Left lung (tissue), 14 donors: ENCODE measurements at places on chromosomes 1 and 21. TPM values are rescaled to one million over a fixed set of nuclear protein-coding genes. Genes with fewer than 3 reads are reported as not detected.

DNA sequence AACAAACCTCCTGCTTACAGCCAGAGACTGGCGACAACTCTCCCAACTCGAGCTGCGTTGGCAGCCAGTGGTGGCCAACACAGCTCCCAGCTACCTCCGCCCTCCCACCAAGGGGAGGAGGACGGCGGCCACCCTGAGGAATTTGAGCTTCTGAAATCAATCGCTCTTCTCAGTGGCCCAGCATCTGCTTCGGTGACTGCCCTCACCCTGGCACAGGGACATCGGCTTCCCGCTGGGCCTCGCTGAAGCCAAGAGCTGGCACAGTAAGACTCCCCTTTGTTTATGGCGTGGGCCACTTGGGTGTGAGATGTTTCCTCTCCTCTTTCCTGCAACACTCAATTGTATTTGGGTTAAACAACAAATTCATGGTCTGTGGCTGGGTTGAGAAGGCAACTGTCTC, 136.2 kb downstream of the ZBTB18 start:
- no peak for DNase-seq

DNA sequence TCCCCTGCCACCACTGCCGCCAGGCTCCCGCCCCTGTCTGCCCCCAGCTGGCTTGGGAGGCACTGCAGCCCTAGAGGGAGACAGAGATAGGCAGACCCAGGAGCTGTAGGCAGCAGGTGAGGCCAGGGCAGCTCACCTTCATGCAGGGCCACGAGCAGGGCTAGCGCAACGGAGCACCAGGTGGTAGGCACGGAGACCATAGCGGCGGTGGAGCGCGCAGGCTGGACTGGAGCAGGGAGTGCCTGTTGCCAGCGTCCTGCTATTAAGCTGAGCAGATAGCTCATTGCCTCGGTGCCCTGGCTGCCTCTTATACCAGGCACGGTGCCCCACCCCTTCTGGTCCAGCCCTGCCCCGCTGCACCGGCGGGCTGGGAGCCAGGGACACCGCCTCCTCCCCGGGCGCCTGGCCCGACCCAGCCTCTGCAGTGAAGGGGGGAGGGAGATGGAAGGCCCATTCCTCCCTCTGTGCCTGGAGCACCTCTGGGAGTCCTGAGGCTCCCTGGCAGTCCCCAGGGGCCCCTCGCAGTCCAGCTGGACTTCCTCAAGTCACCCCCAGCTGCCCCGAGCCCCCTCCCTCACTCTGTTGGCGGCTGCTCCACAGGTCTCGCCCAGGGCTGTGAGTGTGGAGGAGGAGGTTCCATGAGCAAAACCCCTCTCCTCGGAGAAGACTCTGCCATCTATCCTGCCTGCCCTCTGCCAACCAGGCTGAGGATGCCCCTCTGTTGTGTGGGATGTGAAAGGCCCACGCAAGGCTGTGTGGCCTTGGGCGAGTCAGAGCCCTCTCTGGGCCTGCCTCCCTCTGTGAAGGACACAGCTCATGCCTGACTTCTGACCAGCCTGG, at the start of gene EDN2:
TSS of gene EDN2 (minus strand) at position 282 of the 840 bp plus-strand sequence. CDS start at position 200, 82 bp downstream.
- peak; percentile 75 for DNase-seq

DNA sequence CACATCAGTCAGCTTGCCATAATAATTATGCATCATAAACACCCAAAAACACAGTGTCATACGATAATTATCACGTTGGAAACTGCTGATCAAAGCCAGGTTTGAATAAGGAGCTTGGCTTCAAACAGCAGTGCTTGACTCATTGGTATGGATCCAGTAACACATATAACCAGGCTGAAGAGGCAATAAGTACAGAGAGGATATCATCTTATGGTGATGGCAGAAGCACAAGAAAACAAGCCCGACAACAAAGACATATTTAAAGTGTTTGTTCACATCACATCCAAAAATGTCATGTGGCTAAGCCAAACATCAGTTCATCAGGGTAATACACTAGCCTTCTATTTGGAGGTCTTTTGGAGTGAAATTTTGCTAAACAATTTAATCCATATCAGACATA, 389.7 kb downstream of the NCAM2 start:
- peak; percentile 14 for DNase-seq

DNA sequence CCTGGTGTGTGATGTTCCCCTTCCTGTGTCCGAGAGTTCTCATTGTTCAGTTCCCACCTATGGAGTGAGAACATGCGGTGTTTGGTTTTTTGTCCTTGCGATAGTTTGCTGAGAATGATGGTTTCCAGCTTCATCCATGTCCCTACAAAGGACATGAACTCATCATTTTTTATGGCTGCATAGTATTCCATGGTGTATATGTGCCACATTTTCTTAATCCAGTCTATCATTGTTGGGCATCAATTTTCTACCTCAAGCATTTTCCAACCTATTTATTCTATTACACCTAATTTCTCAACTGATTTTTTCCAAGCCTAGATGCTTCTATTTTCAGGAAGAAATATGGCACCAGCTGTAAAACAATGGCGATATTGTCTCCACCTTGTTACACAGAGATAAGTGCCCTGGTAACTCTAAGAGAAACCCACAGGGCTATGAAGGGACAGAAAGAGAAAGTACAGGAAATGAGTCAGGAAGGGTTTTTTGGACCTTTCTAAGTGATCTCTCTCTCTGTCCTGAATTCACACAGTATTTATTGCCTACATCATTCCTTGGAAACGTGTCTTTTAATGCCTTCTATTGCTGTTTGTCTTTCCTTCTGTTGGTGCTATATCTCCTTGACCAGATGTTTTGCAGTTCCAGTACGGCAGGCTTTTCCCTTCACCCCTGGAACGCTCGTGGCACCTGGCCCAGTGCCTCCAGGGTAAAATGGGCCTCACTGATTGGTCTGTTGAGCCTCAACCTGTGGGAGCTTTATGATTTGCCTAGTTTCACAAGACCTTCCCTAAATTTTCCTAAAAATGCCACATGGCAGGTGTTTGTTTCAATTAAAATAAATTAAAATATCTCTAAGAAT, 14.6 kb upstream of the JAK1 start:
- no peak for DNase-seq

GRCh38 chr1:212091438-212092121, 56.0 kb downstream of the DTL start:
- DNase-seq = no peak

Gene IL22RA1
- polyA plus RNA-seq = 0.73 TPM

Gene SGIP1
- polyA plus RNA-seq = 16.6 TPM

Gene PADI4
- 1.9 TPM for polyA plus RNA-seq

Gene TTC3
- 198 TPM for polyA plus RNA-seq
